A549 treated with AZD2906 at 1 μM for 4 hours (cell line): ENCODE measurements at places on chromosomes 11 and 22. TPM values are rescaled to one million over a fixed set of nuclear protein-coding genes. Genes with fewer than 3 reads are reported as not detected.

Gene CASP4
- total RNA-seq = 4.2 to 5.5 TPM (median 4.3 TPM) in 5 replicates

Gene GP1BB
- 0.75 to 2.7 TPM (median 2.1 TPM) in 5 replicates for total RNA-seq

Gene CHRDL2
- 3.1 to 5.7 TPM (median 4.0 TPM) in 5 replicates for total RNA-seq

Gene GRK3
- 2.5 to 3.0 TPM (median 2.9 TPM) in 5 replicates for total RNA-seq

Gene VPREB1
- total RNA-seq = not detected in 5 replicates

Gene PELI3
- 3.4 to 5.2 TPM (median 4.6 TPM) in 5 replicates for total RNA-seq

Gene ZNF70
- total RNA-seq = 0.91 to 1.4 TPM (median 1.0 TPM) in 5 replicates

Gene OR5F1
- not detected in 5 replicates for total RNA-seq

Gene MS4A12
- not detected in 5 replicates for total RNA-seq

Gene ROBO4
- not detected in 5 replicates for total RNA-seq

Gene IGLL1
- not detected in 5 replicates for total RNA-seq

Gene IL18
- total RNA-seq = 86.2 to 98.7 TPM (median 87.2 TPM) in 5 replicates

Gene TNNT3
- 0.10 to 0.26 TPM (median 0.11 TPM) in 3 of 5 replicates, not detected in the others for total RNA-seq

Gene CHRM1
- 0.03 to 0.08 TPM (median 0.07 TPM) in 4 of 5 replicates, not detected in the other for total RNA-seq

Gene NCF4
- 0.06 to 0.26 TPM (median 0.08 TPM) in 5 replicates for total RNA-seq

Gene ARHGAP20
- total RNA-seq = 0.02 to 0.07 TPM (median 0.04 TPM) in 4 of 5 replicates, not detected in the other

Gene MMP13
- total RNA-seq = 0.04 to 0.08 TPM in 2 of 5 replicates, not detected in the others

Gene OR10A3
- not detected in 5 replicates for total RNA-seq

Gene VPREB3
- total RNA-seq = 0.74 to 1.0 TPM (median 0.77 TPM) in 5 replicates

Gene GAS2L1
- total RNA-seq = 26.9 to 46.0 TPM (median 40.3 TPM) in 5 replicates

Gene NNMT
- 296 to 388 TPM (median 380 TPM) in 5 replicates for total RNA-seq

Gene SELENOM
- total RNA-seq = 51.2 to 75.7 TPM (median 67.0 TPM) in 5 replicates

Gene RHOD
- 32.5 to 52.9 TPM (median 48.2 TPM) in 5 replicates for total RNA-seq

Gene PTPMT1
- total RNA-seq = 57.7 to 79.7 TPM (median 75.1 TPM) in 5 replicates

Gene CNTF
- total RNA-seq = 0.96 to 1.3 TPM (median 1.2 TPM) in 5 replicates

Gene MMP12
- total RNA-seq = 0.05 to 0.08 TPM (median 0.06 TPM) in 4 of 5 replicates, not detected in the other

Gene CALCB
- 0.11 to 0.20 TPM (median 0.15 TPM) in 5 replicates for total RNA-seq

Gene VSIG2
- total RNA-seq = 0.08 TPM in 1 of 5 replicates, not detected in the others

Gene ELMOD1
- 0.10 to 0.25 TPM (median 0.21 TPM) in 5 replicates for total RNA-seq

Gene ART5
- total RNA-seq = 0.18 to 0.60 TPM (median 0.27 TPM) in 5 replicates

Gene SMC1B
- 0.03 to 0.05 TPM in 2 of 5 replicates, not detected in the others for total RNA-seq

Gene OR2AG1
- not detected in 5 replicates for total RNA-seq

Gene FIBIN
- total RNA-seq = 0.02 TPM in 1 of 5 replicates, not detected in the others

Gene LARGE2
- 1.6 to 3.1 TPM (median 2.6 TPM) in 5 replicates for total RNA-seq

Gene PNPLA2
- 37.0 to 61.7 TPM (median 57.7 TPM) in 5 replicates for total RNA-seq

Gene SCGB1C1
- not detected in 5 replicates for total RNA-seq

Gene FLRT1
- total RNA-seq = 0.05 to 0.07 TPM (median 0.06 TPM) in 4 of 5 replicates, not detected in the other

Gene NXPE4
- total RNA-seq = not detected in 5 replicates
